HT-29 (cell line): ENCODE measurements at places on chromosomes 2 and 18. TPM values are rescaled to one million over a fixed set of nuclear protein-coding genes. Genes with fewer than 3 reads are reported as not detected.
A peak's percentile ranks its signal among the peaks of the same experiment; 100 is the strongest.

- DNase-seq: no peak
These were observed 72.8 kb downstream of the TNS1 start for GRCh38 chr2:217929757-217930707.

DNA sequence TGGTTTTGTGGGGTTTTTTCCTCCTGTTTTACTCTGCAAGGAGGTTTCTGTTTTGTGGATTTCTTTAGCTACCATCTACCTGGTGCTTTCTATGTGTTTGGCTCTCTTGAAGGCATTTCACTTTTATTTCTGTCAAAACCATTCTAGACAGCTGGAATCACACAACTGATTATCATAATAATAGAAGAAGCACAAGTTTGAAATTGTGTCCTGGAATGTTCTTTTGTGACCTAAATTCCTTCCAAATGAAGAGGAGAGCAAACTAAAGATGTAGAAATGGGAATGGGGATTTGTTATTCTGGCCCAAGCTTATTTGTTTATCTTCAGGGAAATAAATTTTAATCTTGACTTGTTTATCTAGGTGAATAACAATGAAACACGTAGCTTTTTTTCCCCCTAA is 17.0 kb upstream of the MFSD2B start:
- DNase-seq: no peak

ARHGAP25 gene
- total RNA-seq: not detected in 2 replicates

- DNase-seq: no peak
These were observed 70.3 kb upstream of the COL5A2 start for GRCh38 chr2:189249901-189250300.

TCF23 gene
- not detected in 2 replicates for total RNA-seq

- DNase-seq: peak; percentile 68
These were observed 48.5 kb downstream of the SOCS6 start for GRCh38 chr18:70337139-70337972.

DNA sequence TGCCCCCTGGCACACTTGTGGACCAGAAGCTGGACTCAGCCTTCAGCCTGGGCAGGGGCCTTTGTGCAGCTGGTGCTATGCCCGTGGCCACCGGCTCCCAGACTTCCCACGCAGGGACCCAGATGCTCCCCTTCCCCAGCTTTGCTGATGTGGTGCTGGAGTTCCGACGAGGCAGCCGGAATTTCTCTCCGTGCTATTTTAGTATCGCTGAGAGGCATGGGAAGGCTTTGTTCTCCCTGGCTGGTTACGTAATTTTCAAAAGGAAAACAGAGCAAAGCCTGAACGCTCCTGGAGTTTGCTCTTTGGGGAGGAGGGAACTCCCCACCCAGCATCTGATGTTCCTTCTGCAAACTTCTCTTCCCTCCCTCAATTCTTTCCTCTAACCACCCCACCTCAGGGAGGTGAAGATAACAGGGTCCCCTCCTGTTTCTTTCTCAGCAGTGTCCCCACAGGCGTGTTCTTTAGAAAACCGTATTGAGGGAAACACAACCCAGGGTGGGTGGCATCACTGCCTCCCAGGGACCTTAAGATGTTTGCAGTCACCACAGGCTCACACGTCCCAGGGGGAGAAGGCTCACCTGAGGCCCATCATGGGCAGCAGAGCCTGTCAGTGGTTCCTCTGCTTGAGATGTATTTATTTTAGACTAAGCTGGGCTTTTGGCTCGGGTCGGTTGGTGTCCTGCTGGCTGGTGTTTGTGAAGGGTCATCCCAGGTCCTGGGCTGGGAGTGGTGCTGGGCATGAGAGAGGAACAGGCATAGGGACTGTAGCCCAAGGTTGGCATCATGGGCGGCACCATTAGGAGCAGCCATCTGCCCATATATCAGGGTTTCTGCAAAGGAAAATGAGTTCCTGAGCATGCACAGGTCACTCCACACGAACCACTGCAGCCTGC is 95.0 kb downstream of the MAPK4 start:
- DNase-seq: no peak

DNA sequence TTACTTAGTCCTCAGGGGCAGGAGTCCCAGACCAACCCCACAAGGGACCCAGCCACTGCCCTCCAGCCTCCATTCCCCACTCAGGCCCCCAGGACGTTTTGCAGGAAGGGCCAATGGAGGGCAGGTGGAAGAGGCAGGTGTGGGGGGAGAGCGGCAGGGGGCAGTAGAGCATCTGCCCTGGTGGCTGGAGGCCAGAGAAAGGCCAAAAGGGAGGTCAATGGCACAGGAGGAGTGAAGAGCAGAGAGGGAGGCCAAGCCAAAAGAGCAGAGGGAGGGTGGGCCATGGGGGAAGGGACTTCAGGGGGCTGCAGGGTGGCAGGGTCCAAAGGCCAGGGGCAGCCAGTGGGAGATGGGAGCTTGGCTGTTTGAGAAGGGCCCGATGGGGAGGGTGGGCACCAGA is 17.3 kb upstream of the GPR55 start:
- no peak for DNase-seq

DTNB gene
- 2.9 and 3.6 TPM in 2 replicates for total RNA-seq

DNA sequence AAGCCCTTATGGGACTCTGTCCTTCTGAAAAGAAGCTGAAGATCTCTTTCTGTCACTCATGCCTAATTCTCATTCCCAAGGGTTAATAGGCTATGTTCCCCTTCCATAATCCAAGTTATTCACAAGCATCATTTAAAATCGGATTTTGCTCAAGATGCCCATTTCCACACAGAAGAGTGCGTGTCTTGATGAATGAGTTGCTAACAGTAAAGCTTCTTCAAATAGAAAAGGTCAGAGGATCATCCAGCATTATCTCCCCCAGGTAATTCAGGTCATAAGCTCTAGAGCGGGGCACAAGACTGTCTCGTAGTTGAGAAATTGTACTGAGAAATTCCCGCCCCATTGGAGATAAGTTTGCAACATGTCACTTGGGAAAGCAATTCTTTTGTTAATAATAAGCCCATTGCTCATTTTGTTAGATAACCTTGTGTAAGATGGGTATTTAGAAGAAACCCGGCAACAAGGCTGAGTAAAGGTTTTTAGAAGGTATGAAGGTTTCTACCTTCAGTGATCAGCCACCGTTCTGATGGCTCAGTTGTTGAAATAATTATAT is 290.7 kb upstream of the EPAS1 start:
- no peak for DNase-seq

GRCh38 chr2:219470429-219470828 is 28.3 kb upstream of the GMPPA start:
- DNase-seq: no peak

DNA sequence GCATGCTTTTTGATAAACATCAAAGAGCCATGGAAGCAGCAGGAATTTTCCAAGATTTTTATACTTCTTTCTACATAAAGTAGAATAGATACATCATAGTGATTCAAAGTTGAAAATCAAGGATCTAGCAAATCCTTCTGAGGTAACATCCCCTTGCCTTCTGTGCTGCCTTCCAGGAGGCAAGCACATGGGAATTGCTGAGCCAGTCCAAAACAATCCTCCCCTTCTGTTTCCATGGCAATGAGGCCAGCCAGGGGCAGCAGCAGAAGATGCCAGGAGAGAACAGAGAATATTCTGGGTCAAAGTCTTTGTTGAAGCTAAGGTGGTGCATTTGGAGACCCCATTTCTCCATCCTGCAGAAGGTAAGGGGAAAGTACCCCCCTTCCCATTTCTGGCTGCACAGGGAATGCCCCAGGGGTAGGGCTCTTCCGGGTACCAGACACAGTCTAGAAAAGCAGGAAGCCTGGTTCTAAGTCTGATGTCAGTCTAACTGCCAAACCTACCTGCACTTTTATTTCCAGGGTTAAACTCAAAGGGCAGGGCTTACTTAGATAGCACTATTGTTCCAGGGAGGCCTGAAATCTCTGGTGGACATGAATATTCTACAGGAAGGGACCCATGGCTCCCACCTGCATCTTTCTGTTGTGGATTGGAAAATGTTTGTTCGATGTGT is 22.1 kb downstream of the CENPA start:
- no peak for DNase-seq

- DNase-seq: no peak
These were observed 223.1 kb downstream of the PHLPP1 start for GRCh38 chr18:62938487-62938886.

LCLAT1 gene
- total RNA-seq: 14.6 and 15.1 TPM in 2 replicates

RAD51AP2 gene
- not detected in 2 replicates for total RNA-seq

DNA sequence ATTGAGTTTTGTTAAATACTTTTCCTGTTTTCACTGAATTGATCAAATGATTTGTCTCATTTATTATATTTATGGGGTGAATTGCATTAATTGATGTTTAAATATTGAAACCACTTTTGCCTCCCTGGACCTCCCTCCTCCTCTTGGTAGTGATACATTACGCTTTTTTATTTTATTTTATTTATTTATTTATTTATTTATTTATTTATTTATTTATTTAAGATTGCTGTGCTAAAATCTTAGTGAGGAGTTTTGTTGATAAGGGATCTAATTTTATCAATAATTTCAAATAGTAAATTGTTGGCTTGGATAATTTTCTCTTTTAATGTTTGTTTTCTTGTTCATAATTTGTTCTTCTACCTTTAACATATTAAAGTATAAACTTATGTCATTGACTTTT is 1281.0 kb upstream of the NXPH2 start:
- DNase-seq: no peak

NDC80 gene
- total RNA-seq: 19.4 and 22.7 TPM in 2 replicates

DDX18 gene
- total RNA-seq: 28.5 and 33.2 TPM in 2 replicates

DNA sequence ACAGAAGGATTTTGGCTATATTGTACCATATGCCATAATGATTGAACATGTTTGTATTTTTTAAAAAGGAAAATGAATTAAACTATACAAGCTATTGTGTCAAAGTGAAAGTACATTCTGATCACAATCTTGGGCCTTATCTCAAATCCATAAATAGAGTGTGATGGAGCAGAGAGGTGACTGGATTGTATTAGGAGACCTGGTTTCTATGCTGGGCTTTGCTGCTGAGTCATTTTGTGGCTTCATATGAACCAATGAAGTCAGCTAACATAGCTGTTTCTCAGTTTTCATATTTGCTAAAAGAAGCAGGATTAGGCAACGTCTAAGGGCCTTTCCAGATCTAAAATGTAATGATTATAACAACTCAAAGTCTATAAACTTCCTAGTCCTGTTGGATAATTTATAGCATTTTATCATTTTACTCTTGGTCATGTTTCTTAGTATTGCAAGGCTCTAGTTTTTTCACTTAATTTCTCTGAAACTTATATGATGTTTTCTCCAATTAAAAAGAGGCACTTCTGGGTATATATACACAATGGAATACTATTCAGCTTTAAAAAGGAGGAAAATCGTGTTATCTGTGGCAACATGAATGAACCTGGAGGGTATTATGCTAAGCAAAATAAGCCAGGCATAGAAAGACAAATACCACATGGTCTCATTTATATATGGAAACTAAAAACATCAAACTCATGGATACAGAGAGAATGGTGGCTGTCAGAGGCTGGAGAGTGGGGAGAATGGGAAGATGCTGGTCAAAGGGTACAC is 112.3 kb downstream of the MEP1B start:
- DNase-seq: peak; percentile 44

DNA sequence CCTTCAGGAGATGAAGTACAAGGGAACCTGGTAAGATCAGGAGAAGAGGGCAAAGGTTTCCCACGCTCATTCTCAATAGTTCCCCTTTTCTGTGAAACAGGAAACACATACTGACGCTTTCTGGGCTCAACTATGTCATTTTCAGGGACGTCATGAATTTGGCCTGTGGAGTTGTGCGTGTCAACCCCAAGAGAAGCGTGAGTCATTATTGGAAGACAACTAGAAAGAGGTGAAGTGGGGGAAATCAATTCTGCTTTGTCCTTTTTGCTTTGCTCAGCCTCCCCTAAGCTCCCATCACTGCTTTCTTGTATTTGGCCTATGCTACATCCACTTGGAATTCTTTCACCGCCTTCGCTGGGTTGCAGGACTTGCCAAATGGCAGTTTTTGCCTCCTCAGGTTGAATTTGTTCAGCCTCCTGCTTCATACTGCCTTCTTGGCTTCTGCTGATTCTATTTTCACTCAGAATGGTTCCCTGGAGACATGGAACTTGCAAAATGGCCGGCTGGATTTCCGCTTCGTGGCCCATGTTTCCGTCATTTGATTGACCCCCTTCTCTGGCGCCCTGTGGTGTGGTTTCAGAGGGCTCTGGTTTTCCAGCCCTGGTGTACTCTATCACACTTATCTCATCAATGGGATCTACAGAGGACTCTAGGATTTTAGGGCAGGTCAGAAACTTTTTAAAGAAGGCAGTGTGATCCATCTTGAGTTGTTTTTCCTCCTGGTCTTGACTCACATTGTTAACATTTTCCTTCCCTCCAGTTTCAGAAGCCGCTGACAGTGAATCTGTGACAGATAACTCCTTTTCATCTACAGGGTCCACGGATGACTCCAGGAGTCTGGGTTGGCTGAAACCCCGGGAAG is 93.3 kb downstream of the ALPK2 start:
- DNase-seq: no peak

DNA sequence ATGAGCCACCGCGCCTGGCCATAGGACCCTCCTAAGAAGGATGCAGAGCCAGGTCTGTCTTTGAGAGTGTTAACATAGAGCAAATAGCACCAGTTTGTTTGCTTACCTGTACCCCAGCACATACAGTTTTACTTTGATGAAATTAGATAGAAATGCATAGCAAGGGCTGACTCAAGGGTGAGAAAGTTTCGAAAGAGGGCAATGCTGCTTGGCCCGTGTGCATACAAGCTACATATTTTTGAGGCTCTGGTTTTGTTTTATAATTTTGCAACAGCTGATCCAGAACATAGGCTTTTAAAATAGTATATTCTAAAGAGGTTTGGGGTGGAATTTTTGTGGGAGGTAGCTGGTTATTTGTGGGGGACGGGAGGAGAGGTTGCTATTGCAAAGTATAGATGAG is 151.7 kb downstream of the MCFD2 start:
- no peak for DNase-seq
